ENCODE measurements at places on chromosomes 16 and 17.

- DNase-seq, result no peak
Observed at GRCh38 chr17:57046749-57047148, 38.3 kb upstream of the AKAP1 start.

DNA sequence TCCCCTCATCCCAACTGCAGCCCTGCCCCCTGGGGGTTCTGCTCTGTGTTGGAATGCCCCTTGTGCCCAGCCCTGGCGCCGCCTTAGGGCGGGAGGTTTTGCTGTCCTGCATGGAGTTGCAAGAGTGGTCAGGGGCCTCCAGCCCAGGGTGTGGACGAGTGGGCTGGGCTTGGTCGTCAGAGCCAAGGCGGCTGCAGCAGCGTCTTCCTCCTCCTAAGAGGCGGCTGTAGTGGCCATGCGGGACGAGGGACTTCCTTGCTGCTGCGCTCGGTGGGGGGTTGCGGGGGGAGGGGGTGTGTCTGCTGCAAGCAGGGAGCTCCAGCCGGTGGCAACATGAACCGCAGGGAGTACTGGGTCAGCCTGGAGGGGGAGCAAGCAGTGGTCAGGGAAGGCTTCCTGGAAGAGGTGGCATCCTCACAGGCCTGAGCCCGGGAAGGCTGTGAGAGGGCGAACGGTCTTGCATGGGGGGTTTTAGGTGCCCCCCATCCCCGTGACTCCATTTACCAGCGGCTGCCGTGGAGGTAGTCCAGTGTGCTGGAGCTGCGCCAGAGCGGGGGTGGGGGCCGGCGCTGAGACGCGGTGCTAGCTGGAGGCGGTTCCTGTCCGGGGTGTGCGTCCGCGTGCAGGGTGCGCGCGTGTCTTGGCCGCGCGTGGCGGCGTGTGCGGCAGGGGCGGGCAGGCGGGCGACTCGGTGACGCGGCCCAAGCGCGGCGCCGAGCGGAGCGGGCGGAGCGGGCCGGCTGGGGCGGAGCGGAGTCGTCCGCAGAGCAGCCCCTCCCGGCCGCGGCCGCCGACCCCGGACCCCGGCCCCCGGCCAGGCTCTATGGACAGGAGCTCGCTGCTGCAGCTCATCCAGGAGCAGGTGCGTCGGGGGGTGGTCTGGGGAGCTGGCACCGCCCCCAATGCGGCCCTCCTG, at the start of gene RHBDL1:
RHBDL1 (plus strand) TSS at position 704 of the 916 bp plus-strand sequence; CDS start at position 824, 120 bp downstream.
- DNase-seq, result no peak

DNA sequence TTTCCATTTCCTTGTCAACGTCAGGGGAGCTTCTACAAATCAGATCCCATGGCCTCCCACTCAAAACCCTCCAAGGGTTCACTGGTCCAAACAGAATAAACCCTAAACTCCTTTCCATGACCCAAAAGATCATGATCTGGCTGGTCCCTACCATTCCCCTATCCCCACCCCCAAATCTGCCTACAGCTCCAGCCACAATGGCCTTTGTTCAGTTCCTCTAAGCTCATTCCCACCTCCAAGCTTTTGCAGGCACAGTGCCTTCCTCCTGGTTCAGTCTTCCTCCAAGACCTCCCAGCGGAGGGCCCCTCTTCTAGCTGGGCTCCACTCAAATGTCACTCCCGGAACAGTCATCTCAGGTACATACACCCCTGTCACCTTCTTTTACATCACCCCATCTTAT, 2.0 kb downstream of the GPRC5B start:
- no peak for DNase-seq

- no peak for DNase-seq
Observed at GRCh38 chr17:79777120-79777893, 641 bp upstream of the CBX2 start.

DNA sequence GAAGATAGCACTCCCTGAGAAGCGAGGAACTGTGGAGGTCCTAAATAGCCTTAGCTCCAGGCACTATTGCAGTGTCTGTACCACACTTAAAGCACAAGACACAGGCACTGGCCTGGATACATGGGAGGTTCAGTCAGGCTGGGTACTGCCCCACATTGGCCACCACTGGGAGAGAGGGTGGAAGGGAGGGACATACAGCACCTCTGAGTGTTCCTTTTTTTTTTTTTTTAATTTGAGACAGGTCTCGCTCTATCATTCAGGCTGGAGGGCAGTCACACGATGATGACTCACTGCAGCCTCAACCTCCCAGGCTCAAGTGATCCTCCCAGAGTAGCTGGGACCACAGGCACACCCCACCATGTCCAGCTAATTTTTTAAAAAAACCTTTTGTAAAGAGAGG, 1.4 kb downstream of the GSG1L2 start:
- no peak for DNase-seq

DNA sequence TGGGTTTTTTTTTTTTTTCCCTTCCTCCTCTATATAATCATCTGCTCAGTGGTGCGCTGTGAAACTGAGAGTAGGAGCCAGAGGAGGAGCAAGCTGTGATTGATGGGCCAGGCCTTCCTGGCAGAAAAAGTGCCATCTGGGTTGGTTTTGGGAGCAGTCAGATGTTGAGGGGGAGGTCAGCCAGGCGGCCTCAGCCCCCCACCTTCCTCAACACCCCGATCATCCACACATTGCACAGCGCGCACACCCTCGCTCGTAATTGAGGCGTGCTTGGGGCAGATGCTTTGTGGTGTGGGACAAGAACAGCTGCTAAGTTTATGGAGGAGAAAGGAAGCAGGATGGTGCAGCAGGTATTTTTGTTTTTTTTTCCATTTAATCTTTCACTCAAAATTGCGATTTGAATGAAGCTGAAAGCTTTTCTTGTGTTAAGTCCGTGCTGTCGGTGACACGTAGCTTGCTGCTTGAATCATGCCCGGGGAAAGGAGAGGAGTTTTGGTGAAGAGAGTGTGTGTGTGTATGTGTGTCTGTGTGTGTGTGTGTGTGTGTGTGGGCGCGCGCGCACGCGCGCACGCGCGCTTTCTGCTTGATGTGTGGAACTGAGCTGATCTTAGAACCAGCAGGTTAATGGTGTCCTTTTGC, 177.4 kb downstream of the RBFOX1 start:
- DNase-seq, result no peak

DNA sequence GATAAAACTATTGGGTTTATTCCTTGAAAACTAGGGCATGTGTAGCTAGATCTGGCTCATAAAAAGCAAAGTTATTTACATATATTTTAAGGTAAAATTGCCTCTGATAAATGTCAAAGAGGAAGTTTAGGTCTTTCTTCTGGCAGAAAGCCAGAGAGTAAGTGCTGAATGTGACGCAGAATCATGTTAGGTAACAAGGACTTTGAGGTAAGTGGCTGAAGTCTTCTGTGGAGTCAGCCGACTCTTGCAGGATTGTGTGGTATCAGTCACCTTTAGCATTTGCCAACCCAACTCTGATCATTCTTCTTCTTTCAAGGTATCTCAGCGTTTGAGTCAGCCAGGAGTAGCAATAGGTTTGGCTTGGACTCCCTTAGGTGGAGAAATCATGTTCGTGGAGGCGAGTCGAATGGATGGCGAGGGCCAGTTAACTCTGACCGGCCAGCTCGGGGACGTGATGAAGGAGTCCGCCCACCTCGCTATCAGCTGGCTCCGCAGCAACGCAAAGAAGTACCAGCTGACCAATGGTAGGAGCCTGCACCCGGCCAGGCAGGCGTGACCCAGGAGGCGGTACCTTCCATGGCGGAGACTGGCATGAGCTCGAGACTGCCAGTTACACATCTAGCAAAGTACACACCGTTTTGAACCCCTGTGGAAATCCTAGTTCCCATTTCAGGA, 37.9 kb downstream of the SIAH1 start:
- DNase-seq, result no peak

GRCh38 chr16:79136955-79137354, 463.6 kb downstream of the MAF start:
- no peak for DNase-seq

- no peak for DNase-seq
Observed at GRCh38 chr16:88764913-88765349, 20.1 kb downstream of the PIEZO1 start.

DNA sequence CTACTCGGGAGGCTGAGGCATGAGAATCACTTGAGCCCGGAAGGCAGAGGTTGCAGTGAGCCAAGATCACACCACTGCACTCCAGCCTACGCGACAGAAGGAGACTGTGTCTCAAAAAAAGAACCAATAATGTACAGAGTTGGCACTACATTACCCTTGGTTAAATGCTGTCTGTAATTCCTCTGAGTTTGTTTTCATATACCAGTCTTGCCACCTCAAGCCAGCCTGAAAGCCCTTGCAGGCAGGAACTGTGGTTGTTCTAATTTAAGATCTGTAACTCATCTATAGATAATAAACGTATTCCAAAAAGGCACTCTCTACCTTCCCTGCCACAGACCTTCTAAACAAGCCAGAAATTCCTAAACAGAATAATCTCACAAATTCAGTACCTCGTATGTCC, 4.3 kb upstream of the KANSL1 start:
- DNase-seq, result no peak

GRCh38 chr16:2507052-2507659, 6.6 kb upstream of the ATP6V0C start:
- DNase-seq, result no peak

- DNase-seq, result peak; percentile 65
Observed at GRCh38 chr17:42312285-42313130, 24.2 kb downstream of the STAT5A start.

DNA sequence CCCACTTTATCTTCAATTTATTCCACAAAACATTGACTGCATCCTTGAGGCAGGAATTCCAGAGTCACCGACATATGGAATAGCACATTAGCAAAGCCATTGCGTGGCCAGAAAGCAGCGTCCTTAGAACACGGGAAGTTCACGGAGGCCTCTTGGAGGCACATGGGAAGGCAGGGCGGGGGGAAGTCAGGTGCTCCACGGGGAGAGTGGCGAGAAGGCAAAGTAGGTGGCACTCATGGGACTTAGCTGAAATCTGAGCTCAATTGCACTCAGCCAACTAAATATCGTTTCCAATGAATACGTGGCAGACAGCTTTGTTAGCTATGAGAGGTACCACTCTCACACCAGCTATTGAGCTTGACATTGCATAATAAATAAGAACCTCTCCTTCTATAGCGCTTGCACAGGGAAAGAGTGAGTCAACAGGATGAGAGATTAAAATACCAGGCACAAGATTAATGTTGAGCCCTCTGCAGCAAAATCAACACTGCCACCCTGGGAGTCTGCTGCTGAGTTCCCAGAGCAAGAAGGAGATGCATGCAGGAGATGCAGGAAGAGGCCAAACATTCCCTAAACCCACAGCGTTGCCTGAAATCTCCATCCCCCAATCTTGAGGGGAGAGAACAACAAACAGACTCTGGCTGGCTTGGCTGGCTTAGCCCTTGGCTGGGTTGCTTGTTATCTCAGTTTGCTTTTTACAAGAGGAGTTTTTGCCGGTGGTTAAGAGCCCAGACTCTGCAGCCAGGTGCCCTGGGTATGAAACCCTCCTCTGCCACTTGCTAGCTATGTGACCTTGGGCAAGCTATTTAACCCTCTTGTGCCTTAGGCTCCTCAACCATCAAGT, 28.8 kb downstream of the ABCC12 start:
- DNase-seq, result no peak

DNA sequence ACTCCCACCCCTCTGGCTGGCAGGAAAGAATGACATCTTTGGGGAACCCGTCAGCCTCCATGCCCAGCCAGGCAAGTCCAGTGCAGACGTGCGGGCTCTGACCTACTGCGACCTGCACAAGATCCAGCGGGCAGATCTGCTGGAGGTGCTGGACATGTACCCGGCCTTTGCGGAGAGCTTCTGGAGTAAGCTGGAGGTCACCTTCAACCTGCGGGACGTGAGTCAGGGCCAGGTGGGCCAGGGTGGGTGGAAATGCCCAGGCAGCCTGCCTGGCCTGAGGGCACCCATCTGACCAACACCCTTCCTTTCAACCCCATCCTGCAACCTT, 8.1 kb upstream of the DCAF7 start:
- DNase-seq, result no peak

DNA sequence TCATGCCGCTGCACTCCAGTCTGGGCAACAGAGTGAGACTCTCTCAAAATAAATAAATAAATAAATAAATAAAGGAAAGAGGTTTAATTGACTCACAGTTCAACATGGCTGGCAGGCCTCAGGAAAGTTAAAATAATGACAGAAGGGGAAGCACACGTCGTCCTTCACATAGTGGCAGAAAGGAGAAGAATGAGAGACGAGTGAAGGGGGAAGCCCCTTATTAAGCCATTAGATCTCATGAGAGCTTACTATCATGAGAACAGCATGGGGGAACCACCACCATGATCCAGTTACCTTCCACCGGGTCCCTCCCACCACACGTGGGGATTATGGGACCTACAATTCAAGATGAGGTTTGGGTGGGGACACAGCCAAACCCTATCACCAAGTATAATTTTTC, 54.5 kb downstream of the PAFAH1B1 start:
- no peak for DNase-seq

DNA sequence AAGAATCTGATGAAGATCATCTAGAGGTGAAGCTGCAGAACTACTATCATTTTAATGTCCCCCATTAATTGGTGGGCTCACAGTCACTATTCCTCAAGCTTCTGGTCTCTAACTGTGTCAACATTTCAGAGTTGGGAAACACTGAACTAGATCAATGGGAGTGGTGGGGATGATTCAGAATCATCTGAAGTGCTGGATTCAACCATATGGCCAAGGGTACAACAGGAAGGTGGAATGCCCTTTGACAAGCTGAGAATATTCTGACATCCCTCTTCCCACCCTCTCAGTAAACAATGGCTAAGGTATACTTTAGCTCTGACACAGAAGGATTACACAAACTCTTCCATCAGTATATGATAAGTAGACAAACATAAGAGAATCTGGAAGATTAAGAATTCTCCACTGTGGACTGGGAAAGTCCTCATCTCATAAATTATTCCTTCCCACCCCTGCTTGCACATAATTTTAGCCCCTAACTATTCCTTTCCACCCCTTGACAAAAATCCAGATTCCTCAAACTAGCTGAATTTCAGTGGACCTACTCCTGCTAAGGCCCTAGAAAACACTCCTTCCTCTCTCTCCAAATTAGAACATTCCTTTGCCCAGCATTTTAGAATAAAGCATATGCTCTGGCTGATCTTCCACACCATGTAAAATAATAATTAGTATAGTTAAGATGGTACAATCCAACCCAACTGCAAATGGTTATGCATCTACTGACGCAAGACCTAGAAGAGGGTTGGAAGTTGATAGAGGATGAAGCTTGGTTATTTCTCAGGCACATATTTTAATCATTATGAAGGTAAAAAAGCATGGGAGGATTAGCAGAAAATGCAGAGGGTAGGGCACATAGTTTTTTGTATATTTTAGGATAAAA, 16.3 kb upstream of the RFFL start:
- no peak for DNase-seq

DNA sequence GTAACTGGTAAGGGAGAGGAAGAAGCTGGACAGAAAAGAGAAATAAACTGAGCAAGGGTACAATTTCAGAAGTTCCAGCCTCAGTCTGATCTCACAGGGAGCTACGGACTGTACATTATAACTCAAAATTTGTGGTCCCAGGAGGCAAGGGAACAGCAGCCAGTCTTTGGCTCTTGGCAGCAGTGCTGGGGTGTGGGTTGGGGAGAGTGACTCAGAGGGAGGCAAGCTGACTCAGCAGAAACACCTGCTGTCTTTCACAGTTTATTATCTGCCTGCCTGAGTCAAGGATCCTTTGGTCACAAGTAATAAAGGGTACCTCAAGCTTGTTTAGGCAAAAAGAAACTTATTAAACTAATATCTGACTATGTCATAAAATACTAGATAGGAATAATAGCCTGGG, 73.5 kb upstream of the KIF2B start:
- DNase-seq, result no peak

- no peak for DNase-seq
Observed at GRCh38 chr16:56939801-56940200, 7.9 kb downstream of the HERPUD1 start.

Measured in activated T-helper 9 cell treated with anti-CD3 and anti-CD28 coated beads, Interleukin-2, amount 50 U/mL, for 16 hours (primary cell).